Osteoblast (primary cell): ENCODE measurements at places on chromosomes 7 and 10. TPM values are rescaled to one million over a fixed set of nuclear protein-coding genes. Genes with fewer than 3 reads are reported as not detected.

Gene MMP21
- not detected in 2 replicates for total RNA-seq

DNA sequence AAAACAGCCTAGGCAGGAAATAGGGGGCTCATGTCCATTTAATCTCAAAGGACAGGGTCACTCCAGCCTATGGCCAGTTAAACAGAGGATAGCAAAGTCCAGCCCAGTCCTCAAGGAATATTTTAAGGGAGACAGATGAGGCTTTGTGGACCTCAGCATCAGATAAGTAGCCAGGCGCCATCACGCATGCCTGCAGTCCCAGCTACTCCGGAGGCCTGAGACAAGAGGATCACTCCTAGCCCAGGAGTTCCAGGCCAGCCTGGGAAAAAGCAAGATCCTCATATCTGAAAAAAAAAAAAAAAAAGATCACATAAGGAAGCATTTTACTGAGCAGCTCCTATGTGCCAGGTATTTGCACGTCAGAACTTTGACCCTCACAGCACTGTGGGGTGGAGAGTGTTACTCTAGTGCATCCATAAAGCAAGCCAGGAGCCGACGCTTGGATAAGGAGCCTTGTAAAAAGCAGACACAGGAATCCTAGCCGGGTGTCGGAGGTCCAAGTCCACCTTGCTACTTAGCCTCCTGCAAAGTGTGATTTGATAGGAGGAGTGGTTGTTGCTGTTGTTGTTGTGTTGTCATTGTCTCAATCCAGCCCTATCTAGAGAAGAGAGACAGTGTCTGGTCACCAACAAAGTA lies 61.8 kb upstream of the DOCK1 start:
- H3K27me3 ChIP-seq: peaks cover 25% of the 10 kb centered on the region
- no peak for DNase-seq
- H3K36me3 ChIP-seq: no peaks in the 10 kb centered on the region
- no peak overlapping the region for H3K4me3 ChIP-seq
- H3K27ac ChIP-seq: no peak overlapping the region
- no peaks in the 10 kb centered on the region for H3K4me1 ChIP-seq

Gene MMRN2
- total RNA-seq: 1.1 and 3.5 TPM in 2 replicates

DNA sequence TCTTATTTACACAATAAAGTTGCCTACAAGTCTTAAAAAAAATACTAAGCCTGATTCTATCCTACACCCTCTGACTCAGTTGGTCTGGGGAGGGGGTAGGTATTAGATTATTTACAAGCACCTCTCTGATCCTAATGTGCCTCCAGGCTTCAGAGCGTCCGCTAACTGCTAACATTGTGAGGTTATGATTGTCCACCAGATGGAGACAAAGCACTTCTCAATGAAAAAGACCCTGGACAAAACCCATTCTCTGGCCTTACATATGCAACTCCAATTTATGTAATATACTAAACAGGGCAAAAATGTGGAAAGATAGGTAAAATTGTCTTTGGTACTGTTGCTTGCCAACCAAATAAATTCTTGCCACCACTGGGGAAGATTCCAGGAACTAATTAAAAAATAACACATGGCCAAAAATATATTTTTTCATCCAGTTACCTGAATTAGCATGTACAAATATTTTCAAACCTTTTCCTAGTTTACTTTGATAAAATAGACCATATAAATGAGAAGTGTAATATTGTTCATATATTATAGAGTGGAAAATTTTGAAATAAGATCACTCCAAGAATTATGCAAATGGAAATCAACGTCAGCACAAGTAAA lies 92.4 kb downstream of the KIF20B start:
- H3K27ac ChIP-seq: no peak overlapping the region
- H3K4me3 ChIP-seq: no peak overlapping the region
- no peaks in the 10 kb centered on the region for H3K4me1 ChIP-seq
- H3K27me3 ChIP-seq: no peaks in the 10 kb centered on the region

GRCh38 chr10:71623098-71623985 lies 96.2 kb downstream of the C10orf105 start:
- DNase-seq: peak; percentile 95
- H3K36me3 ChIP-seq: no peaks in the 10 kb centered on the region
- H3K4me3 ChIP-seq: no peak overlapping the region
- H3K27me3 ChIP-seq: peaks cover 14% of the 10 kb centered on the region
